T-helper 2 cell treated with Interferon-gamma antibody and Interleukin-4, amounts not matched to agents 5 μg/mL and 100 μg/mL, for 36 hours (primary cell): ENCODE measurements at places on chromosomes 1 and 21.

GRCh38 chr1:93567255-93567918 lies 114.2 kb downstream of the BCAR3 start:
- DNase-seq: no peak

GRCh38 chr1:229105109-229105508 lies 165.8 kb upstream of the RAB4A start:
- DNase-seq: no peak

- DNase-seq: no peak
These were observed 18.5 kb upstream of the MTARC1 start for GRCh38 chr1:220768126-220768601.

GRCh38 chr1:10179406-10180091 lies 30.8 kb upstream of the KIF1B start:
- no peak for DNase-seq

DNA sequence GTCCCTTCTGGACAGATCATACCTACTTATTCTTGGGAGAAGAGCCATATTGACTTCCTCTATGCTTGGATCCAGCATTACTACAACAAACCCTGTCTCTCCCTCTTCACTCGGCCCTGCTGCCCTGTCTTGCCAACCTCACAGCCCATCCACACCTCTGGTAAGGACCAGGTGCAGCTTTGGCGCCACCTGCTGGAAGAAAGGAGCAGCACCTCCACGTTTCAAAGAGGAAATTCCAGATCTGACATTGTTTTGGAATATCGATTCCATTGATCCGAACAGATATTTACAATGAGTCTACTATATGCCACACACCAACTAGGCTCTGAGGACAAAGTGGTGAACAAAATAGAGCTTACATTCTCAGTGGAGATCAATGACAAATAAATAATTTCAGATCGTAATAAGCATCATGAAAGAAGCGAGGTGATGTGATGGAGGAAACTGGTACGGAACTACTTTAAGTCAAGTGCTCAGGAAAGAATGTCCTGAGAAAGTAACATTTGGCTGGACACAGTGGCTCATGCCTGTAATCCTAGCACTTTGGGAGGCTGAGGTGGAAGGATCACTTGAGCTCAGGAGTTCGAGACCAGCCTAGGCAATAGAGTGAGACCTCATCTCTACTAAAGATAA lies 18.7 kb downstream of the MFSD2A start:
- DNase-seq: peak; percentile 48

DNA sequence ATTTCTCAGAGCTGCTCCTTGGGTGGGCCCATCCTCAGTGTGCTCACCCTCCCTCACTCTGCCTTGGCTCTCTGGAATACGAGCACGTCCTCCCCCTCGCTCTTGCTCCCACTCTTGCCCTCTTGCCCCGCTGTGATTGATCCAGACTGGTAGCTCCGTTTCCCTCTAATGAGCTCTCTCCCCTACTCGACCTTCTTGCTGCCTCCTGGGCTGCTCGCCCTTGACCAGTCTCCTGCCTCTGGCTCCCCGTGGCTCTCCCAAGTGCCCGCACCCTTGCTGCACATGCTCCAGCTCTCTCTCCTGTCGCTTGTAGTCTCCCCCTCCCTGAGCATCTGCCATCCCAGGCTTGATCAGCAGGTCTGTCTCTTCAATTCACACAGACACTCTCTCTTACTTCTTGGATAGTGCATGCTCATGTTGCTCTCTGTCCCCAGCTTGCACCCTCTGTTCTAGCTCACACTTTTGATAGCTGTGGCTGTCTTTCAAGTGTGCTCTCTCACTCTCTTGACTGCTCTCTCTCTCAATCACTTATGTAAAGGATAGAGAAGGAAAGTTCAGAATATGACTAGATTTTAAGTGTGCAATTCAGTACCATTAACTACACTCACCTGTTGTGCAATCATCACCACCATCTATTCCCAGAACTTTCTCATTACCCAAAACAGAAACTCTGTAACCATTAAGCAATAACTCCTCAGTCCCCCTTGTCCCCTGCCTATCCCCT lies 51.1 kb downstream of the PHC2 start:
- no peak for DNase-seq

DNA sequence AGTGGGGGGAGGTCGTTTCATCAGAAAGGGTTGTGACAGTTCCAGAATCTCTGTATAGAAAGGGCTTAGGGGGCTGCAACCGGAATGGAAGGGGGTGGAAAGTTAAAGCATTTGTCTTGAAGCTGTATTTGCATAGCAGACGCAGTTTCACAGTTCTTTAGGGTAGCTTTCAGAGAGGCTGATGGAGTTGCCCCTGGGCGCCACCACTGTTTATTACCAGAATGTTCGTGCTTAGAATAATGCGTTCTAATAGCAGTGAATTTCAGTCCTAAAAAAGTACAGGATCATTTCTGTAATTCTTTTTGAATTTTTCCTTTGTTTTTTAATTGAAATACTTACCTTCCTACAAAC lies 1.3 kb downstream of the EXO1 start:
- DNase-seq: no peak

DNA sequence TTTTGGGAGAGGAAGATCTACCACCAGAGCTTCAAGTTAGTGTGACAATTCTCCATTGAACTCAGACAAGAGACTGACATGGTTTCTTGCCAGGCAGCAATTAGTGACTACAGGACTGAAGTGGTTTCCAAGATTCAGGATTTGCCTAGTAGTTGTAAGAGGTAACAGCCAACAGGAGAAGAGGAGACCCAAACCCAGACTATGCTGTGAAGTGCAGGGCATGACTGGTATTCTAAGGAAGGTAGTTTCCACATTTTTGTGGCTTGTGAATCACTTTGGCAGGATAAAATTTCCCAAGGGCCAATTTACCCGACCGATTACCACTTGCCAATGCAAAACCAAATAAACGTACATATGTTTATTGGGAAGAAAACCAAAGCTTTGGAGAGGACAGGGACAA lies 14.7 kb upstream of the RAP1A start:
- DNase-seq: no peak

DNA sequence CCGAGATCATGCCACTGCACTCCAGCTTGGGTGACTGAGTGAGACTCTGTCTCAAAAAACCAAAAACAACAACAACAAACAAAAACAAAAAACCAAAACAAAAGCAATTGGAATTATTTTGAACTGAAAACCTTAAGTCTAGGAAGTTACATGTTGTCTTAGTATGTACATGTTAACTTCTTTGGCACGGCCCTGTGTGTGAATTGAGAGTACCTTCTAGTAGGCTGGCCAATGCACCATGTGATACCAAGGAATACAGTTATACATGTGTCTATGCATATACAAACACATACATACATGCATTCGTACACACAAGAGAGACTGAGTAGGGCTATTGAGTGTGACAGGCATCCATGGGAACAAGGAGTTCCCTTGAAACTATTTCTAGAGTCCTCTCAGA lies 18.6 kb downstream of the TPTE start:
- DNase-seq: no peak

GRCh38 chr1:162397039-162397448 lies 14.9 kb downstream of the SH2D1B start:
- DNase-seq: no peak

- peak; percentile 34 for DNase-seq
These were observed 6.0 kb upstream of the H6PD start for GRCh38 chr1:9228609-9229008.

GRCh38 chr1:1213345-1214265 lies at the start of gene TNFRSF4:
TSS of gene TNFRSF4 (minus strand) at chr1:1214153. CDS start at chr1:1214127, 26 bp downstream.
- peak; percentile 47 for DNase-seq

DNA sequence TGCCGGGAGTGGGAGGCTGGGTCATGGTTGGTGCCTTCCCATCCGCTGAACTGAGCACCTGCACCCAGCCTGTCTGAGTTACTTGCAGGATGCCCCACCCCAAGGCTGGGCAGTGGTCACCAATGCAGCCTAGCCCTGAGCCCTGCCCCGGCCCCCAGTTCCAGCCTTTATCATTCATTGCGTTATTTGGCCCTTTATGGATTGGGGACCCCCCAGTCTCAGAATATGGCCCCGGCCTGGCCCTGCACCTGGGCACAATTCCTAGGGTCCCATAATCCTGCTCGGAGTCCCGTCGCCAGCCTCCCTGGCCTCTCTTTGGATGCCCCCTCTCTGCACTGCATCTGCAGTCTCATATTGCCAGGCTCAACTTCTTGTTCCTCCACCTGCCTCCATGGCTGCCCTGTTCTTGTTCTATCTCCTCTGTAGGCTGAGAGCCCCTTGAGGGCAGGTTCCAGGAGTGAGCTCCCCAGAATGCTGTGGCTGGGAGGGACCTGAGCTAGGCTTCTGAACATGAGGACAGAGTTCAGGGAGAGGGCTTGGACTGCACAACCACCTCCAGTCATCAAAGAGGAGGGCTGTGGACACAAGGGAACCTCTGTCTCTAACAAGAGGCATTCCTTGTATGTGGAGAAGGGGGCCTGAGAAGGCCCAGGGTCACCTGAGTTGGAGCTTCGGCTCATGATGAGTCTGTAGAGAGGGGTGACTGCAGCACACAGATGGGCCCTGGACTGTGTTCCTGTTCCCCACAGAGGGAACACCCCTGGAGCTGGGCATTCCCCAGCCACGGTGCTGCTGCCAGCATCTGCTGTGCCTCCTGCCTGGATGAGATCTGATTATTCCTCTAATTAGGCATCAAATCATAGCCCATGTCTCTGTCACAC lies 1.1 kb upstream of the KNCN start:
- no peak for DNase-seq

- no peak for DNase-seq
These were observed 1.1 kb downstream of the TXNDC12 start for GRCh38 chr1:52053862-52054261.

DNA sequence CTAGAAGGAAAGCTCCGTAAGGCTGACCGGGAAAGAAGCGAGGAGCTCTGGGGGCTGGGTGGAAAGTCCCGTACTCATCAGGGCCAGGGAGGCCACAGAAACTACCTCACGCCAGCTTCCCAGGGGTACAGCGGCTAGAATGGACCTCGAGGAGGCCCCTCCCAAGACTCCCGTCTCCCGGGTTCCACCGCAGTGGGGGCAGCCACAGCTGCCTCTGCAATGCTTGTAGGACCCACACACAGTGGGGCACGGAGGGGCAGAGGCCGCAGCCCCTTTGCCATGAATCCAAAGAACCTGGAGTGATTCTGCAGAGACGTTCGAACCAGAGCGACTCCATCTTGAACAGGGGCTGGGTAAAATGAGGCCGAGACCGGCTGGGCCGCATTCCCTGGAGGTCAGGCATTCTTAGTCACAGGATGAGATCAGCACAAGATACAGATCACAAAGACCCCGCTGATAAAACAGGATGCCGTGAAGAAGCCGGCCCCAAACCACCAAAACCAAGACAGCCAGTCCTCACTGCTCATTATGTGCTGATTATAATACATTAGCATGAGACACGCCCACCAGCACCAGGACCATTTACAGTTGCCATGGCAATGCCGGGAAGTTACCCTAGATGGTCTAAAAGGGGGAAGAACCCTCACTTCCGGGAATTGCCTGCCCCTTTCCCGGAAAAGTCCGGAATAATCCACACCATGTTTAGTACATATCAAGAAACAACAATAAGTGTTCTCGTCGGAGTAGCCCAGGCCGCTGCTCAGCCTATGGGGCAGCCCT lies 1.6 kb upstream of the ANKRD65 start:
- no peak for DNase-seq

- DNase-seq: no peak
These were observed 8.5 kb downstream of the TTC39A start for GRCh38 chr1:51321924-51322280.

- DNase-seq: no peak
These were observed 1261.2 kb upstream of the B3GALT2 start for GRCh38 chr1:194447636-194448035.

GRCh38 chr1:79376106-79376505 lies 369.6 kb upstream of the ADGRL4 start:
- no peak for DNase-seq

DNA sequence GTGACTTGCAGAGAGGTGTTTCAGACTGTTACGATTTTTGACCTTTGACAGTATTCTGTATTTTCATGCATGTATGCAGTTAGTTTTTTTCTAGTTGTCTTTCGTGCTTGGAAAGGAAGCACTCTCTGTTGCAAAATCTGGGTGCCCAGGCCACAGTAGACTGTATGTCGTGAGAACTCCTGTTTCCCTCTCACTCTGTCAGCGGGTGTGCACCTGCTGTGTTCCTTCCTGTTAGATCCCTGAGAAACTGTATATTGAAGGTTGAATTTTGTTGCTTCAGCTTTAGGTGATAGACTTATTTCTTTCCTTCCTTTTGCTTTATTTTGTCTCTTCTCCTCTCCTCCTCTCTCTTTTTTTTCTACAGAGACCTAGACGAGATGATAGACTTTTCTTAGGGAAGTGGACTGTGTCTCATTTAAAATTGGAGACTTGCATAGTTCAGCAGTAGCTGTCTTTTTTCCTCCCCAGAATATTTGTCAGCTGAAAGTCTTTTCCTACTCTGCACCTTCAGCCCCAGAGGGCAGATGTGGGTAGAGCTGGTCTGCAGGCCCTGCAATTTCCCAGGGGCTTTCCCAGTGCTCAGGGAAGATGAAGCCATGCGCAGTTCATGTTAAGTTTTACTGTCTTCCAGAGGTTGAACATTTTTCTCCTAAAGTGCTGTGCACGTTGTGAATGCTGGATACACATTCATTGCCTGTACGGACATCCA lies 1.4 kb downstream of the TRAPPC10 start:
- peak; percentile 42 for DNase-seq

GRCh38 chr1:73556270-73556669 lies 641.7 kb downstream of the LRRIQ3 start:
- DNase-seq: no peak

DNA sequence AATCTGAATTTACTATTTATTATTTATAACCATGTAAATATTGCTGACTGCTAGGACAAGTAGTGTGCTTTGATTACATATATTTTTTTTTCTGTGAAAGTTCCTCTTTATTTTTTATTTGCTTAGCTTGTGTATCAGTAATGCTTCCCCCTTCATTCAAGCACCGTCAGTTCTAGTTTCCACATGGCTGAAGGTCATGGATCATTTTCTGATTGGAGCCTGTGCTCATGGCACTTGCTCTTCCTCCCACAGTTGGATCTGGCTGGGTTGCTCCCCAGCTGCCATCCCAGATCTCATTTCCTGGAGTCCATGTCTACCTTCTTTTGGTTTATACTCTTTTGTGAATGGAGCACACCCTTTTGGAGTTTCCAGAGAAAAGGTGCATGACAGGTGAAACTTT lies 57.0 kb upstream of the IGSF5 start:
- no peak for DNase-seq

DNA sequence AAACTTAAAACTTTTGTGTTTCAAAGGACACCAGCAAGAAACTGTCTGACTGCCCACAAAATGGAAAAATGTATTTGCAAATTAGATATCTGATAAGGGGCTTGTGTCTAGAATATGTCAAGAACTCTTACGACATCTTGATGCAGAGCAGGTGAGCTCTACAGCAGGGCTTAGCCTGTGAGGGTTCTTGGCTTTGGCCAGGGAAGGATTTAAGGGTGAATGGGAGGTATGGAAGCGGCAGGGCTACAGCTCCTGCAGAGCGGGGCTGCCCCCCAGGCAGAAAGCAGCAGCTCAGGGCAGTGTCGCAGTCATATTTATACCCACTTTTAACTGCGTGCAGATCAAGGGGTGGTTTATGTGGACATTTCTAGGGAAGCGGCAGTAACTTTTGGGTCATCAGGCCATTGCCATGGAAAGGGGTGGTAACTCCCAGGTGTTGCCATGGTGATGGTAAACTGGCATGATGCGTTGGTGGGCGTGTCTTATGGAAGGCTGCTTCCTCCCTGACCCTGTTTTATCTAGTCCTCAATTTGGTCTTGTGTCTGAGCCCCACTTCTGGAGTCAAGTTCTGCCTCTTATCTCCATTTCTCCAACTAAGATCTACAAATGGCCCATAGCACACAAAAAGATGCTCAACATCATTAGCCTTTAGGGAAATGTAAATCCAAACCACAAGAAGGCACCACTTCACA lies 23.2 kb downstream of the MORN1 start:
- DNase-seq: no peak

- no peak for DNase-seq
These were observed 89.6 kb downstream of the UBIAD1 start for GRCh38 chr1:11362547-11363021.

GRCh38 chr1:20654104-20654690 lies 7.0 kb downstream of the DDOST start:
- DNase-seq: no peak
